CD14-positive monocyte (primary cell): ENCODE measurements at places on chromosomes 1 and 21.

DNA sequence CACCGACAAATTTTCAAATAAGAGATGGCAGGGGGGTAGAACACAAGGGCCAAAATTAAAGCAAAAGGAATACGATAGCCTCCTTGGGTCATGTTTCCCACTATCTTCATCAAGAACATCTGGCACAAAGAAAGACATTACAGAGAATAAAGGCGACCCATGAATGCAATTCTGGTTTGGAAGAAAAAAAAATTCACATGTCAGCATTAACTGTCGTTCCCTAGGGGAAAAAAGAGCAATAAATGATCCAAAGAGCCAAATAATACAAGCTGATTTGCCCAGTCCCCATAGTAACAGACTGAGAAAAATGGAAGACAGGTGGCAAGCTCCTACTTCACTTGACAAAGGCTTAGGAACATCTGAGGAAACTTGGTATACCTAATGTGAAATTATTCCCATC, 4.5 kb downstream of the STIL start:
- DNase-seq = no peak
- H3K27ac ChIP-seq = no peak overlapping the region
- H3K36me3 ChIP-seq = peaks cover 13% of the 10 kb centered on the region
- no peak overlapping the region for H3K4me3 ChIP-seq

DNA sequence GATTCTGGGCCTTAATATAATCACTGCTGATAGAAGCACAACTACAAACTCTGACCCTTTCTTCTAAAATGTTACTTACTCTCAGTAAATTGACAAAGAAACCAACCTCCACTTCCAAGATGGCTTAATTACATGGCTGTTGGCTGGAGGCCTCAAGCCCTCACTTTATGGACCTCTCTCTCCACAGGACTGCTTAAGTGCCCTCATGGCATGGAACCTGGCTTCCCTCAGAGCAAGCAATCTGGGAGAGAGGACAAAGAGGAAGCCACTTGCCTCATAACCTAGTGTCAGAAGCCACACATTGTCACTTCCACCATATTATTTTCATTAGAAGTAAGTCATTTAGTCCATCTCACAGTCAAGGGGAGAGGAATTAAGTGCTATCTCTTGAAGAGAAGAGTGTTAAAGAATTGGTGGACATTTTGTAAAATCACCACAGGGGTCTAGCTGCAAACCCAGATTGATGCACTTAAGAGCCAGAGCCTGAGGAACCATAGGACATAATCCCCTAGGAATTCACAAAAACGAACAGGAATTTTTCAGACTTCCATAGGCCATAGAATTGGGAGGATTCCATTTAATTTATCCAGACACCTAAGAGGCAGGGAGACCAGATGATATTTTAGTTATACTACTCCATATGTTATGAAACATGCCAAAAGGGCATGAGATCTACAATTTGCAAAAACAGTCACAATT, 97.5 kb upstream of the TNFSF4 start:
- H3K27ac ChIP-seq = no peak overlapping the region
- no peak overlapping the region for H3K4me3 ChIP-seq
- H3K36me3 ChIP-seq = no peaks in the 10 kb centered on the region

- no peaks in the 10 kb centered on the region for H3K27me3 ChIP-seq
- H3K4me3 ChIP-seq = no peak overlapping the region
- DNase-seq = no peak
- H3K27ac ChIP-seq = no peak overlapping the region
These were observed 220.5 kb upstream of the MAP1LC3C start for GRCh38 chr1:242219298-242219901.

GRCh38 chr1:6471086-6471969, 5.4 kb upstream of the TNFRSF25 start:
- no peaks in the 10 kb centered on the region for H3K4me1 ChIP-seq
- no peak overlapping the region for H3K27ac ChIP-seq
- no peak for DNase-seq
- H3K4me3 ChIP-seq = no peak overlapping the region
- H3K27me3 ChIP-seq = no peaks in the 10 kb centered on the region

- no peak for DNase-seq
- no peaks in the 10 kb centered on the region for H3K36me3 ChIP-seq
- H3K27ac ChIP-seq = no peak overlapping the region
- H3K4me1 ChIP-seq = no peaks in the 10 kb centered on the region
These were observed 541.7 kb upstream of the PBX1 start for GRCh38 chr1:164017239-164017638.

- peak; percentile 74 for DNase-seq
- peaks cover 2% of the 10 kb centered on the region for H3K36me3 ChIP-seq
- H3K27ac ChIP-seq = no peak overlapping the region
- H3K4me1 ChIP-seq = no peaks in the 10 kb centered on the region
- H3K27me3 ChIP-seq = no peaks in the 10 kb centered on the region
These were observed 34.8 kb downstream of the CHAF1B start for GRCh38 chr21:36419996-36420395.
